Stimulated activated memory B cell treated with anti-CD40 and anti-IgM and Interleukin-4, amounts not matched to agents 10 μg/mL and 1 μg/mL and 100 μg/mL, for 72 hours (primary cell): ENCODE measurements at places on chromosomes 12 and 14.
A peak's percentile ranks its signal among the peaks of the same experiment; 100 is the strongest.

- no peaks in the 10 kb centered on the region for H3K4me1 ChIP-seq
- no peak overlapping the region for H3K4me3 ChIP-seq
- H3K36me3 ChIP-seq = no peaks in the 10 kb centered on the region
Measured at GRCh38 chr14:34479694-34480093, 17.7 kb upstream of the SPTSSA start.

DNA sequence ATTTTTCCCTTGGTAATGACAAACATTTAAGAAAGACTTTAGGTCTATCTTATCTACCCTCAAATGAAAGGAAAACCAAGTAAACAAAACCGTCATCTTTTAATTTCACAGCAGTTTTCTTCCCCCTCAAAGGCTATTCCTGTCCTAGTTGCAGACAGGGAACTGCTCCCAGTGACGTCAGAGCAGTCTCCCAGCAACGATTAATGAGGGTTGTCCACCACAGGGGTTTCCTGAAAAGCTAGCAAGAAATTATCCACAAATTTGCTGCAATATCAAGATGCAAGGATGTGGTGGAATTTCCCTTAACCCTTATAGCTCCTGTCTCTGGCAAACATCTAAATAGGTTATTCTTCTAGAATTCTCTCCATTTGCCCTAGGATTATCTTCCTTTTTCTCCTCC lies 89.1 kb upstream of the STAC3 start:
- ATAC-seq = no peak
- peaks cover 55% of the 10 kb centered on the region for H3K36me3 ChIP-seq
- H3K4me1 ChIP-seq = peaks cover 40% of the 10 kb centered on the region
- H3K27ac ChIP-seq = peak overlapping the region; percentile 71

DNA sequence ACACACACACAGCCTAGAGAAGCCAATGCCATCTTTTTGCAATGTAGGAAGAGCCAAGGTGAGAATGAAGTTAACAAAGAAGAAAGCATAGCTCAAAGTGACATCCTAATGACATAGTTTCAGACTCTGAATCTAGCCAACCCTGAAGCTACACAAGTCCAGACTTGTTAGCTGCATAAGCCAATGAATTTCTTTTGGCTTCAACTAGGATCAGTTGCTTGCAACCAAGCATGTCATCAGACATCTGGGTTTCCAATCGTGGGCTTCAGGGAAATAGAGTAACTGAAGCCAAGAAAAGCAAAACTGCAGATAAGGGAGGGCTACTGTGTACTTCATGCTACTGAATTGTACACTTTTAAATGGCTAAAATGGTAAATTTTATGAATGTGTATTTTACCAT lies 4.4 kb upstream of the GPHN start:
- no peak for ATAC-seq
- H3K27ac ChIP-seq = no peak overlapping the region
- H3K4me3 ChIP-seq = no peak overlapping the region
- H3K4me1 ChIP-seq = peaks cover 13% of the 10 kb centered on the region
- no peaks in the 10 kb centered on the region for H3K27me3 ChIP-seq

- H3K4me3 ChIP-seq = no peak overlapping the region
- ATAC-seq = no peak
- H3K4me1 ChIP-seq = no peaks in the 10 kb centered on the region
- H3K36me3 ChIP-seq = no peaks in the 10 kb centered on the region
- no peak overlapping the region for H3K27ac ChIP-seq
- H3K27me3 ChIP-seq = peaks cover 36% of the 10 kb centered on the region
Measured at GRCh38 chr14:23375527-23376251, 1.2 kb upstream of the CMTM5 start.

- no peaks in the 10 kb centered on the region for H3K4me1 ChIP-seq
- H3K27ac ChIP-seq = no peak overlapping the region
- no peaks in the 10 kb centered on the region for H3K27me3 ChIP-seq
- H3K4me3 ChIP-seq = no peak overlapping the region
- ATAC-seq = no peak
Measured at GRCh38 chr12:23474438-23474976, 475.0 kb downstream of the SOX5 start.

DNA sequence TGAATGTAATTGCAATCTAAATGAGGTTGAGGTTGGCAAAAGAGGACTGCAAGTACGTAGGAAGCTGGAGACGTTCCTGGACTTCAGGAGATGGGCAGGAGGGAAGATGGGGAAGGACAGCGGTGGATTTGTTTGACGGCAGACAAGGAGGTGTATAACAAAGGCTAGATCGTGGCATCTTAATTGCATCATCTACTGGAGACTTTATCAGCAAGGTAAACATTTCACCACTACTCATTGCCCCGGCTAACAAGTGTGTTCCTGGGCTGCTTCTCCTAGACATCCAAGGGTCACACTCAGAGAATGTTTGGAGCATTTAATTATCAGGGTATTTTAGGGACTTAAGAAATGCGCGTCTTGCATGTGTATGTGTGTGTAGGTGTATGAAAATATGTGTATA lies 128.5 kb downstream of the KCNK10 start:
- H3K27me3 ChIP-seq = peaks cover 29% of the 10 kb centered on the region
- no peak for ATAC-seq
- H3K36me3 ChIP-seq = no peaks in the 10 kb centered on the region
- no peak overlapping the region for H3K27ac ChIP-seq

DNA sequence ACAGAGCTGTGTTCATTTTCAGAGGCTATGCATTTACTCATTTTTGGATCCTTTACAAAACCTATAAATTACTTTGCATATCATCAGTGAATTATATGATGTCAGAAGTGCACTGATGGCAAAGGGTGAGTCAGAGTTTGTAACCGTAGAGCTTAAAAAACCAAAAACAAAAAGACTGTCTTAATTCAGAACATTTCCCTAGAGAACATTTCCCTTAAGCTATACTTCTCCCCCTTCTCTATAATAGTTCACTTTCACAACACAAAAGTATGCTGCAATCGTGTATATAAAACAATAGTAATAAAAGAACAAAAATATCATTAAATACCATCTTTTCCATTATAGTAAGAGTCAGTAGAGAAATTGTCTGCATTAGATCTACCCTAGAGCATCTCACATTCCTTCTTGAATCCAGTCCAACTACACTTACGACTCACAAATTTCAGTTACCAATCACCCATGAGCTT lies 934.9 kb downstream of the LRFN5 start:
- no peak overlapping the region for H3K4me3 ChIP-seq
- no peaks in the 10 kb centered on the region for H3K4me1 ChIP-seq
- H3K36me3 ChIP-seq = no peaks in the 10 kb centered on the region
- ATAC-seq = no peak

- H3K4me1 ChIP-seq = no peaks in the 10 kb centered on the region
- peaks cover 43% of the 10 kb centered on the region for H3K36me3 ChIP-seq
- H3K27ac ChIP-seq = no peak overlapping the region
- no peak overlapping the region for H3K4me3 ChIP-seq
- no peaks in the 10 kb centered on the region for H3K27me3 ChIP-seq
Measured at GRCh38 chr14:87944987-87945604, 47.9 kb downstream of the GALC start.

DNA sequence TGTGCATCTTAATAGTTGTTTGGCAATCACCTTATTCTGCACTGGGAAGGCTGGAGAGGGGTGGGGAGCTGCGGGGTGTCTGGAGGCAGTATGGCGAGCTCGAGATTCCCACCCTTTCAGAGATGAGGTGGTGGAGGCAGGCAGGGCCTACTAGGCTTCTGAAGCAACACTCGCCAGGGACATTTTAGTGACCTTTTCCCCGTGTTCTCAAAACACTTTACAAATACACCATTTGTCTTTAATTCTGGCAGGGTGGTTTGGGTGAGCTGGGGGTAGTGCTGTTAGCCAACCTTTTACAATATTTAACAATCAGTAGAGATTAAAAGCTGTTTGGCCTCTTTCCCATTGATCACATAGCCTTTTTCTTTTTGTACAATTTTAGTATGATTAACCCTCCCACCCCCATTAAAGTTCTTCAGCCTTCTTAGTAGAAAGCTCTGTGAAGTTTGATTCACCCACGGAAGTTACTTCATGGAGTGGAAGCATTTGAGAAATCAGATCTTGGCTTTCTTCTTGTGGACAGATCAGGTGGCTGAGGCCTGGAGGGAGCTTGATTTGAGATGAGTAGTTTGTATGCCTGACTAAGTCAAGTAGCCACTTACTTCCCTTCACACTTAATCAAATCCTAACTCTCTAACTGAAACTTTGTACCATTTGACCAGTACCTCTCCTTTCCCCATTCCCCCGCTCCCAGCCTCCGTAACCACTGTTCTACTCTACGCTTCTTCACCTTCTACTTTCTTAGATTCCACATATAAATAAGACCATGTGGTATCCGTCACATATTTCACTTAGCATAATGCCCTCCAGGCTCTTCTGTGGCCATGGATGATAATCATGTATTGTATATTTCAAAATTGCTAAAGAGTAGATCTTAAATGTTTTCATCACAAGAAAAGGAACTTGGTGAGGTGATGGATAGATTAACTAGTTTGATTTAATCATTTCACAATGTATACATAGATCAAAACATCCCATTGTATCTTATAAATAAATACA lies 41.0 kb downstream of the TRAF3 start:
- no peaks in the 10 kb centered on the region for H3K27me3 ChIP-seq
- peak overlapping the region; percentile 10 for H3K4me3 ChIP-seq
- peak; percentile 50 for ATAC-seq
- H3K27ac ChIP-seq = peak overlapping the region; percentile 94
- H3K36me3 ChIP-seq = peaks cover 40% of the 10 kb centered on the region
- H3K4me1 ChIP-seq = peaks cover 82% of the 10 kb centered on the region

GRCh38 chr12:68206446-68206845 lies 19.2 kb downstream of the IL26 start:
- H3K4me1 ChIP-seq = no peaks in the 10 kb centered on the region
- no peaks in the 10 kb centered on the region for H3K36me3 ChIP-seq
- ATAC-seq = no peak
- H3K27ac ChIP-seq = no peak overlapping the region

DNA sequence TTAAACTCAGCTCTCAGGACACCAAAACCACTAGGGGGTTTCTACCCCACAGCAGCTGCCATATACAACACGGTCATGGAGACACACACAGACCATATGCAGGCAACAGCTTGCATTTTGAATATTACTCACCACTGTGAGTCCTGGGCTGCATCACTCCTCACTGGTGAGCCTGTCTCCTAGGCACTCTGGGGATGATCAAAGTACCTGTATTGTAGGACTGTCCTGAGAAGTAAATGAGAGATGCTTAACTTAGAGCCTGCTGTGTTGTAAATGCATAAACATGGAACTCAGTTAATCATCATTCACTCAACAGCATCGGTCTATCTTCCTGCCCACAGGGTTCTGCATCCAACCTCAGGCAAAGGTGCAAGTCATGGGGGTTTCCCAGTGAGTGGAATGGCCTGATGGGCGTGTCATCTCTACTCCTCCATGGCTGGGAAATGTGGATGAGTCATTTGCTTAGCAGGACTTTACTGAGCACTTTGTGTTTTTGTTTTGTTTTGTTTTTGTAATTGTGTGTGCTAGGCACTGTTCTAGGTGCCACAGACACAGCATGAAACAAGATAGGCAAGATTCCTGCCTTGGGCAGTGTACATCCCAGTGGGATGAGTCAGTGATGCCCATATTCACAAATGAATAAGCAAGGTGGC lies 1141.2 kb upstream of the TMEM132C start:
- ATAC-seq = peak; percentile 8
- no peak overlapping the region for H3K4me3 ChIP-seq
- H3K27ac ChIP-seq = no peak overlapping the region
- no peaks in the 10 kb centered on the region for H3K27me3 ChIP-seq
- no peaks in the 10 kb centered on the region for H3K4me1 ChIP-seq
- no peaks in the 10 kb centered on the region for H3K36me3 ChIP-seq

GRCh38 chr12:7645395-7646177 lies 20.1 kb downstream of the APOBEC1 start:
- no peak overlapping the region for H3K4me3 ChIP-seq
- no peak overlapping the region for H3K27ac ChIP-seq
- peaks cover 13% of the 10 kb centered on the region for H3K4me1 ChIP-seq

- H3K4me1 ChIP-seq = no peaks in the 10 kb centered on the region
- H3K27me3 ChIP-seq = no peaks in the 10 kb centered on the region
- H3K36me3 ChIP-seq = no peaks in the 10 kb centered on the region
- no peak for ATAC-seq
- no peak overlapping the region for H3K27ac ChIP-seq
Measured at GRCh38 chr12:3897371-3897971, 24.3 kb upstream of the PARP11 start.

GRCh38 chr12:131351319-131352028 lies 359.4 kb upstream of the SFSWAP start:
- ATAC-seq = peak; percentile 20
- H3K4me1 ChIP-seq = no peaks in the 10 kb centered on the region
- no peak overlapping the region for H3K4me3 ChIP-seq
- H3K27me3 ChIP-seq = peaks cover 46% of the 10 kb centered on the region
- H3K36me3 ChIP-seq = no peaks in the 10 kb centered on the region
- no peak overlapping the region for H3K27ac ChIP-seq

GRCh38 chr14:100651999-100652508 lies 64.8 kb upstream of the BEGAIN start:
- no peak for ATAC-seq
- H3K27ac ChIP-seq = no peak overlapping the region
- H3K4me3 ChIP-seq = no peak overlapping the region
- peaks cover 13% of the 10 kb centered on the region for H3K4me1 ChIP-seq
- no peaks in the 10 kb centered on the region for H3K36me3 ChIP-seq

DNA sequence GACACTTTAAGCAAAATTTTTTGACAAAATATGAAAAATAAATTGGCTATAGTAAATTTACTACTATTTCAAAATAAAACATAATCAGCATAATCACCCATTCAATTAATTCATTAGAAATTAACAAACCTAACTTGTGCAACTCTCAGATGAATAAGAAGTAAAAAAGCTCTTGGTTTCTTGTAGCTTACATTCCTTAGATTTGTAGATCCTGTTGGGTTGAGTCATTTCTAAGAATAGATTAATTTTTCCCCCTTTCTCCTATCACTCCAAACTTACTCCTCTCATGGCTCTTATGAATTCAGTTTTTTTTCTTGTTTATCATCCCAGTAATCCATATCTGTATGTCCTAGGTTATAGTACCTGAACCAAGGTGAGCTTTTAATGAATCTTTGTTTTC lies 230.9 kb upstream of the LRIG3 start:
- H3K36me3 ChIP-seq = no peaks in the 10 kb centered on the region
- H3K4me1 ChIP-seq = no peaks in the 10 kb centered on the region
- H3K27me3 ChIP-seq = no peaks in the 10 kb centered on the region
- H3K27ac ChIP-seq = no peak overlapping the region

DNA sequence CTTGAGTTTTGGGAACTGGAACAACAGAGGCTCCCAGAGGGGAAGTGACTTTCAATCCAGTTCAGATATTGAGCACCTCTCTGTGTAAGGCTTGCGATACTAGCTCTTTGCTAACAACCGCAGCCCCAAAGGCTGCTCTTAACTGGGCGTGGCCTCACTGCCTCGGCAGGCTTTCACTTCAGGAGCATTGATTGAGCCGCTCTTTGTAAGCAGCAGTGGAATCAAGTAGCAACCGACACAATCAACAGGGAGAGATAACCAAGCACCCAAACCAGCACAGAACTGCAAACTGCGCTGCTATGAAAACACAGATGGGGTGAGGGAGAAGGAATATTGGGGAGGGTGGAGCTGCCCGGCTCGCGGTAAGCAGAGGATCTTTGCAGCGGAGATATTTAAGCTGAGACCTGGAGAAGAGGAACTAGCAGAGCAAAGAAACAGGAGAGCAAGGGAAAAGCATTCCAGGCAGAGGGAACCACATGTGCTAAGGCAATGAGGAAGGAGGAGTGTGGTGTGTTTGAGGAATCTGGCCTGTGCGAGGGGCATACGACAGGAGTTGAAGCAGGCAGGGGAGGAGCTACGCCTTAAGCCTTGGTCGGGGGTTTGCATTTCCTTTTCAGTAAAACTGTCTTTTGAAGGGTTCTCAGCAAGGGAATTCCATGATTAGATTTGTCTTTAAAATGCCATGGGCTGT lies 17.3 kb upstream of the YY1 start:
- peaks cover 16% of the 10 kb centered on the region for H3K4me1 ChIP-seq
- H3K36me3 ChIP-seq = no peaks in the 10 kb centered on the region
- no peak overlapping the region for H3K4me3 ChIP-seq
- ATAC-seq = peak; percentile 96
